ENCODE measurements at places on chromosomes 5 and 9. TPM values are rescaled to one million over a fixed set of nuclear protein-coding genes. Genes with fewer than 3 reads are reported as not detected.

The CMYA5 gene
- total RNA-seq, result 0.13 TPM

The F2RL2 gene
- not detected for total RNA-seq

GRCh38 chr5:96004754-96005153, 43.1 kb upstream of the ELL2 start:
- no peaks in the 10 kb centered on the region for H3K4me1 ChIP-seq
- H3K27ac ChIP-seq, result no peak overlapping the region
- H3K4me3 ChIP-seq, result no peak overlapping the region
- no peaks in the 10 kb centered on the region for H3K27me3 ChIP-seq
- no peaks in the 10 kb centered on the region for H3K36me3 ChIP-seq

GRCh38 chr5:115831163-115831768, 10.1 kb downstream of the ATG12 start:
- H3K4me1 ChIP-seq, result no peaks in the 10 kb centered on the region
- no peak overlapping the region for H3K27ac ChIP-seq
- DNase-seq, result no peak

GRCh38 chr9:130246126-130246525, 19.4 kb upstream of the HMCN2 start:
- H3K27me3 ChIP-seq, result no peaks in the 10 kb centered on the region
- no peak overlapping the region for H3K27ac ChIP-seq
- DNase-seq, result no peak
- H3K36me3 ChIP-seq, result no peaks in the 10 kb centered on the region
- peaks cover 4% of the 10 kb centered on the region for H3K4me1 ChIP-seq
- H3K4me3 ChIP-seq, result no peak overlapping the region

DNA sequence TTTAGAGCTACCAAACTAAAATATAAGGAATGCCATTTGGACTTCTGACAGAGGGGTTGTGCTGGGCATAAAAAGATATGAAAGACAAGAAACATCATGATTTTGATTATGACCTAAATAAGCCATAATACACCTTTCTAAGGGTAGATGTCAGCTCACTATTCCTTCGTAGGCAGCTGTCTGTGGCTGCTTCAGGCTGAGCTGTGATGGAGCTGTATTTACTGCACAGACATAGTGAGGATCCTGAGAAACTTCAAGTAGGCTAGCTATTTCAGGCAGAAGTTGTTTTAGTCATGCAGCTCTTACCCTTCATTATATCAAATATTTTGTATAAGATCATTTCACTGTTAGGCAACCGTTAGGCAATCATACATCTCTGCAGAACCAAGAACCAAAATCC, 511.7 kb downstream of the CDH12 start:
- H3K27ac ChIP-seq, result no peak overlapping the region
- no peaks in the 10 kb centered on the region for H3K36me3 ChIP-seq
- DNase-seq, result no peak
- H3K4me3 ChIP-seq, result no peak overlapping the region

DNA sequence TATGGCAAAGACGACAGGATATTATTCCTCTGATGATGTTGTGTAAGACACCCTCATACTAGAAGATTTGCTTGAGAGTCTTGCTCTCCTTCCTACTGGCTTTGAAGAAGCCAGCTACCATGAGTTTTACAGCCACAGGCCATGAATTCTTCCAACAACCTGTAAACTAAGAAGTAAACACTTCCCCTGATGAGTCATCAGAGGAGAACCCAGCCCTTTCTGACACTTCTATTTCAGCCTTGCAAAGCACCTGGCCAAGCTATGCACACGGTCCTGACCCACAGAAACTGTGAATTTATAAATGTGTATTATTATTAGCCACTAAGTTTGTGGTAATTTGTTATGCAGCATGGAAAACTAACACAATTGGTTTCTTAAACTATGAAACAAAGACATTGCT, 288.8 kb upstream of the ADAMTSL1 start:
- H3K27me3 ChIP-seq, result no peaks in the 10 kb centered on the region
- H3K36me3 ChIP-seq, result no peaks in the 10 kb centered on the region
- DNase-seq, result no peak
- no peak overlapping the region for H3K27ac ChIP-seq

DNA sequence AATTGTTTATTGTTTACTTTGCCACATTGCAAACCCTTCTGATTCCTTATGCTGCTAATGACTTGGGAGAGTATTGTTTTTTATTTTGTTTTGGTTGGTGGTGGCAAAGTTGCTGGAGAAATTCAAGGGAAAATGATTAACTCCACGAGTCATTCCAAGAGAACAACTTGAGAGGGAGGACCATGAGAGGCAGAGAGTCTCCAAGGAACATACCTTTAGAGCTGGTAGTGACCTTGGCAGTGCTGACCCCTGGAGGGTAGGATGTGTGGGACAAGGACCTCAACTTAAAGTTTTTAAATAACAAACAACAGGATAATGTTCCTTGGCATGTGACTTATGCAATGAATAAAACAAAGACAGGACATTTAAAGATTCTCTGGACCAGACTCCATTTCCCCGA, 139.7 kb downstream of the LRRC70 start:
- no peak for DNase-seq
- no peaks in the 10 kb centered on the region for H3K27me3 ChIP-seq
- H3K4me3 ChIP-seq, result no peak overlapping the region
- H3K27ac ChIP-seq, result no peak overlapping the region
